Aorta (tissue), 5 donors: ENCODE measurements at places on chromosomes 5 and 9. TPM values are rescaled to one million over a fixed set of nuclear protein-coding genes. Genes with fewer than 3 reads are reported as not detected.

GRCh38 chr9:33868440-33868973 lies 51.5 kb downstream of the UBE2R2 start:
- no peak for DNase-seq

GRCh38 chr5:109786206-109786855 lies 96.6 kb downstream of the MAN2A1 start:
- no peak for DNase-seq

DNA sequence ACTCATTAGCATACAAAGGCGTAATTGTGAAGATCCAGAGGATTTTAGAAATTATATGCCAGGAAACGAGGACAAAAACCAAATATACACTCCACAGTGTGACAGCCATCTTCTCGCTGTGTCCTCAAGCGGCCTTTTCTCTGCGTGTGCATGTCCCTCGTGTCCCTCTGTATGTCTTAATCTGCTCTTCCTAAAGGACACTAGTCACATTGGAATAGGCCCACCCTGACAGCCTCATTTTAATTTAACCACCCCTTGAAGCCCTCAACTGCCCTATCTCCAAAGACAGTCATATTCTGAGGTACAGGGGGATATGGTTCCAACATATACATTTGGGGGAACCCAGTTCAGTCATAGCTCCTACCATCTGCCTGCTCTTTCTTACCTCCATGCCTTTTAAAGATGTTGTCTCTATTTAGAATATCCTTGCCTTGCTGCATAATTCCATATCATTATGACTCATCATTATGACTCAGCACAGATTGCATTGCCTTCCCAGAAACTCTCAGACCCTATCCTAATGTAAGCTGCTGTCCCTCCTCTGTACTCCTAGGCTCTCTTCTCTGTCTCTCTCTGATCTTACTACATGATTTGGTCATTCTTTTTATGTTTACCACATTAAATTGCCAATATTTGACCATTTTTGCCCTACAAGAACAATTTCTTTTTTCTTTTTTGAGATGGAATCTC lies 210.9 kb downstream of the AOPEP start:
- no peak for DNase-seq

DNA sequence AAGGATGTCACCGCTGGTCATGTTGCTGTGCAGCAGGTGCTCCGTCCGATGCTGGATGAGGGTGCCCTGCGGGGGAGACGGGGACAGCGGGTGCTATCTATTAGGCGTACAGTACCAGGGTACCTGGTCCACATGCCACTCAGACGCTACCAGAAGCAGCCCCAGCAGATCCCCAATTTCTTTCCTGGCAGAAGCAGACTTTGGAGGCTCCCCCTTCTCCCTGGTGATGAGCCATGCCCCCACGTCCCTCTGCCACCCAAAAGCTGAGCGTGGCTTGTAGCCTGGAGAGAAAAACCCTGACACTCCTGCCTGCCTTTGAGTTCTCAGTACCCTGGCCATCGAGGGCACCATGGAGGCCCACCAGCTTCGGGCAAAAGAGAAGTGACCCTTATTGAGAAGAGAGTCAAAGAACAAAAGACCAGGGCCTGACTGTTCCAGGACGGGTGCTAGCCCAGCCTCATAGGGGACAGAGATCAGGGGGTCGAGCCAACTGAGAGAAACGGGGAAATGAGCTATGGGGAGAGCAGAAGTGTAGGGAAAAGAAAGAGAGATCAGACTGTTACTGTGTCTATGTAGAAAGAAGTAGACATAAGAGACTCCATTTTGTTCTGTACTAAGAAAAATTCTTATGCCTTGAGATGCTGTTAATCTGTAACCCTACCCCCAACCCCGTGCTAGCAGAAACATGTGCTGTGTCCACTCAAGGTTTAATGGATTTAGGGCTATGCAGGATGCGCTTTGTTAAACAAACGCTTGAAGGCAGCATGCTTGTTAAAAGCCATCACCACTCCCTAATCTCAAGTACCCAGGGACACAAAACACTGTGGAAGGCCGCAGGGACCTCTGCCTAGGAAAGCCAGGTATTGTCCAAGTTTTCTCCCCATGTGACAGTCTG lies 62.0 kb upstream of the ZNF354B start:
- DNase-seq = no peak

The GRIA1 gene
- 6.3 TPM for total RNA-seq

DNA sequence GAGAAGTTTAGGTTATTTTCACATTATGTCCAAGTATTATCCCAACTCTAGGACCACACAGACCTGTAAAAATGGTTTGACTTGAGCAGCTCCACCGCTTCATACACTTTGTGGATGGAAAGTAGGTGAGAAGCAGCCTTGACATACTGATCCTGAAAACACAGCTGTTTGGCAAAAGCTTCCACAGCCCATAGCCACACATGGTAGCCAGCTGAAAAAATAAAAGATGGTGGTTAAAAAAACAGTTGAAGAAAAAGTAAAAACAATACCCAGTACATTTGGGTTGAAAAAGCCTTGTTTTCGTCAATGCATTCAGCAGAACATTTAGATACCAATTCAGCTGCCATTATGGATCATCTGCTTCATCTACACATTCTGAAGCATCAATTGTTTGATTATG lies 36.7 kb downstream of the GEMIN5 start:
- DNase-seq = no peak

DNA sequence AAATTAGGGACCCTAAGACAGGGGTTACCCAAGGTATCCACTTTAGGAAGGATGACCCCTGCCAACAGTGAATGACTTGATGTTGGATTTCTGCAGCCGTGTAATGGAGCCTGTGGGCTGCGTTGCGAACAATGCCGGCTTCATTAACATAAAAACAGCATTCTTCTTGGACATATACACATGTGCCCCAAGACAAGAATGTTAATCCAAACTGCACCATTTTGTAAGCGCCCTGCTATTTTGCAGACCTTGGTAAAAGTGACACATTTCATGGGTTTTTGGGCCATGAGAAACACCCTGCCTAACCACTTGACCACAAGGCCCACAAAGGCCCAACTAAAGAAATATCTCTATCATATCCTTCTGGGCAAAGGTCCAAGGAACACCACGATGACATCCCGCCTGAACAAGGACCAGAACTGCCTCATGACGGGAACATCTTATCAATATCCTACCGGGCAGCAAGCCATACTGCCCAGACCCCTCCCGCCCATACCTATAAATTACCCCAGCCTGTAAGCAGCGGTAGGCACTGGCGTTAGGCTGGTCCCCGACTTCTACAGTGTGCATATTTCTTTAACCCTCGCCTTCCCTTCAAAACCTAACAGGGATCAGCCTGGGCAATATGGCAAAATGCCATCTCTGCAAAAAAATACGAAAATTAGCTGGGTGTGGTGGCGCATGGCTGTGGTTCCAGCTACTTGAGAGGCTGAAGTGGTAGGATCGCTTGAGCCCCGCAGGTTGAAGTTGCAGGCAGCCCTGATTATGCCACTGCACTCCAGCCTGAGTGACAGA lies 9.7 kb upstream of the PDCD1LG2 start:
- no peak for DNase-seq

DNA sequence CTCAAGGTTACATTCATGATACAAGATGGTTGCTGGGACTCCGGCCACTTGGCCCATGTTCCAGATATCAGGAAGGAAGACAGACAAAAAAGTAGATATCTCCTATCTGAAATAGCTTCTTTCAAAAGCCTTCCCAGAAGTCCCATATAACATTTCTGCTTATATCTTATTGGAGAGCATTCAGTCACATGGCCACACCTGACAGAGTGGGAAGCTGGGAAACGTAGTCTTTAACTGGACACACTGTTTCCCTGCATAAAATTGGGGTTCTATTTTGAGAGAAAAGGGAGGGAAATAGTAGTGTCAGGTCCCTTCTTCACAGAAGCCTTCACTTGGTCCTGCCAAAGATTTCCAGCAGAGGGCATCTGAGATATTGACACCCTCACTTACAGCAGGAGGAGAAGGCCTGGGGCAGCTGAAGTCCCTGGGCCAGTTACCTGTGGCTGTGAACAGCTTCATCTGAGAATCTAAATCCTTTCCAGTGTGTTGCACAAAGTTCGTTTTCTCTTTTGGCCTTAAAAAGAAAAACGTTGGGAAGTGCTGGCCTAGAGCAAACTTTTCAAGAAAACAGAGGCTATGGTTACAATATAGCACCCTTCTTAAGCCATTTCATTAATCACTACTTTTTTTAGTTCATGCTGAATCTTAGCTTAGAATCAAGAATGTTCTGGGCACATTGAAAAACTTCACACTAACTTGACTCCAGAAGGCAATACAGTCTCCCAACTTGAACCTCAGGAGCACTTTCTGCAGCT lies 33.5 kb downstream of the SPEF2 start:
- DNase-seq = no peak

DNA sequence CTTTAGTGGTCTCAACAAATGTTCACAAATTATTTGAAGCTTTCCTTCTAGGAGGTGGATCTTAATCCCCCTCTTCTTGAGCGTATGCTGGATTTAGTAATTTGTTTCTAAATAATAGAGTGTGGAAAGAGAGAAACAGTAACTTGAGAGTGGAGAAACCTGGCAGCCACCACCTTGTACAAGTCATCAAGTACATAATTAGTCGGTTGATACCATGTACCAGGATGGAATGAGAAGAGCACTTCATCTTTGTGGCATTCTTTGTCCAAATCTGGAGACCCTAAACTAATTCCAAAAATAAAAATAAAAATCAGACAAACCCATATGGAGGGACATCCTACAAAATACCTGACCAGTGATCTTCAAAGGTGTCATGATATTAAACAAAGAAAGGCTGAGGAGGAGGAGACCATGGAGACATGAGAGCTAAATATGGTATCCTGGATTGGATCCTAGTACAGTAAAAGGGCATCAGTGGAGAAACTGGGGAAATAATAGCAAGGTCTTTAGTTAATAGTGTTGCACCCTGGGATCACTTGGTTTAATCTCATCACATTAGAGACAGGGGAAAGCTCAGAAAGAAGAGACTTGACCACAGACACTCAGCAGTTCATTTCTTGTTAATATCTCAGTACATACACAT lies 147.9 kb downstream of the ASTN2 start:
- DNase-seq = no peak

The TRIM52 gene
- total RNA-seq = 18.7 TPM

GRCh38 chr5:181041043-181041442 lies 977 bp downstream of the BTNL9 start:
- DNase-seq = no peak

The C9orf153 gene
- total RNA-seq = 1.3 TPM

The LEAP2 gene
- total RNA-seq = 1.3 TPM

The PRDM9 gene
- not detected for total RNA-seq

DNA sequence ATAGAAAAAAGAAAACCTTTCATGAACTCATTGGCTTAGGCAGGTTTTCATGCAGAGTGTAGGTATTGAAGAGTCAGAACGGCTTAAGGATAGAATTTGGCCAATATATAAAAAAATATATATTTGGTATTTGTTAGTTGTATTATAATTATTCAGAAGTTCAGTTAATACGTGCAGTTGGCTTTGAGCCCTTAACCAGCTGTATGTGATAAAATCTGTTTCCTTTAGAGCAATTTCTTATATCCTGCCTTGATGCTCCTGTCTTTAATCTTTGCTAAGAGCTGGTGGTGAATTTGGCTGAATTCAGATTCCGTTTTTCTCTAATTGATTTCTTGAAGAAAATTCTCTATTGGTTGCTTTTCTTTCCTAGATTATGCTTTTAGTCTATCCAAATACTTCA lies 3.7 kb downstream of the ANXA1 start:
- no peak for DNase-seq

- DNase-seq = peak; percentile 51
Measured at GRCh38 chr5:36696059-36696673, 89.8 kb downstream of the SLC1A3 start.

The SHROOM1 gene
- 6.1 TPM for total RNA-seq

The HDAC3 gene
- 52.4 TPM for total RNA-seq

GRCh38 chr5:19044931-19045695 lies 942.9 kb downstream of the CDH18 start:
- DNase-seq = no peak

DNA sequence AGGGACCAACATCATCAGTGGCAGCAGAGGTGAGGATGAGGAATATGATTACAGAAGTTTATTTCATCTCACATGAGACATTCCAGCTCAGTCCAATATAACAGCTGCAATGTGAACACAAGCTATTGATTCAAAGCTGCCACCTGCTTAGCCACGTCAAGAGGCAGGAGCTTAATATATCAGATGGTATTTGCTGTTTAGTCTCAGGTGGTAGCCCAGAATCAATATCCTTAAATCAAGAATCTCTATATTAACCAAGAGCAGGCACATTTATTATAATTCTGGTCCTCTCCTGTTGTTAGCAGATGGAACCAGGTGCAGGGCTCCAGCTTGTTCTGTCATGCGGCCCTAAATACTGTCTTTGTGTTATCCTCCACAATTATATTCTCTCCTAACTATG lies 431.6 kb downstream of the ICE1 start:
- DNase-seq = no peak

The CDH6 gene
- 10.7 TPM for total RNA-seq

DNA sequence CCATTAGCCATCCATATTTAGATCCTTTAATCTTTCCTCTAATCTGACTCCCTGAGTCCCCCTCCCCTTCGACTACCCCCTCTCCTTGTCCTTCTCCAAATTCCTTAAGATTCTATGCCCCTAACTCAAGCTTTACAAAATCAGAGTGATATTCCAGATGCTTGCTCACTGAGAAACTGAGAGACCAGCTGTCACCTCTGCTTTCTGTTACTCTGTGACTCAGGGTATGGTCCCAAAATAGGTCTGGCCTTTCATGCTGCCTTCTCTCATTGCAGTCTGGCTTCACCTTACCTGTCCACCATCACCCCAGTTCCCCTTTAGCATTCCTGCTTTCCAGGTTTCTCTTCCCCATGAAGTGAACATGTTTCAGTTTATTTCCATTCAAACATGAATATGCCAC lies 383.3 kb upstream of the SLC30A5 start:
- no peak for DNase-seq

DNA sequence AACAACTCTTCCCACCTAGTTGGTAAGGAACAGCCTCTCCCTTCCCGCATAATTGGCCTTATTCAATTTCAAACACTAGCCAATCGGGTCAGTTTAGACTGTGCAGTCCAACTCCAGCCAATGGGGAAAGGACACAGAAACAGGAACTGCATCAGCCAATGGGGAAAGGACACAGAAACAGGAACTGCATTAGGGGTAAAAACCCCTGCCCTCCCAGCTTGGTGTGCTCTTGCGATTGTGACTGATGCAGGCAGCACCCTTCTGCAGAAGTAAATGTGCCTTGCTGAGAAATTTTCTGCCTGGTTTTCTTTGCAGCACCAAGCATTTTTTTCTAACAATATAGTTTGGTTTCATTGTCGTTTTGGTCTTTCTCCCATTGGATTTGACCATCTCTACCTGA lies 8.5 kb upstream of the GLT6D1 start:
- no peak for DNase-seq

DNA sequence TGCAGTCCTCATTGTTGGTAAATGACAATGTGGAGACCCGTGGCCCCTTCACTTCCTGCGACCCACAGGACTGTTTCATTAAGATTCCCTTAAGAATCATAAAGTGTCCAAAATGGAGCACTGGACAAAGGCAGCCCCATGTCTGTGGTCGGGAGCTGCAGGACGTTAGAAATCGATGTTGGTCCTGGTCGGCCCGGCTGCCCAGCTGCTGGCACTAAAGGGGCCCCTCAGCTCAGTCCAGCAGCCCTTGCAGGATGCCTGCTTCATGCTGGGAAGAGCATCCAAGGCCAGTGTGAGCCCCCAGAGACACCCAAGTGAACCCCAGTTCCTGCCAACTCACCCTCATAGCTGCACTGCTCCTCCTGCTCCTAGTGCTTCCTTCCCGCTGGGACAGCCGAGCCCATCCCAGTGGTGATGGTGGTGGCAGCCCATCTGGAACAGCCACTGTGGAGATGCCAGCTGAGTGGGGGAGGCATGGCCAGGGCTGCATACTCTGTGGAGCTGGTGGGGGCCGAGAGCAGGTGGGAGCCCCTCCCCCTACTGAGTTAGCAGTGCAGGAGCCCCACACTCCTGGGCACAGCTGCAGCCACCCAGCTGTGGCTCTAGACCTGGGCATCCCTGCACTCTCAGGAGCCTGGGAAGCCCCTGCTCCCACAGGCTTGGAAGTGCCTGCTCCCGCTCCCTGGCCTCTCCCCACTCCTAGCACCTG lies 168.0 kb upstream of the IRX2 start:
- DNase-seq = no peak
